ENCODE measurements at places on chromosomes 5 and 9. TPM values are rescaled to one million over a fixed set of nuclear protein-coding genes. Genes with fewer than 3 reads are reported as not detected.

The TRIM36 gene
- 0.39 TPM for total RNA-seq

The ITGA2 gene
- total RNA-seq, result not detected

The F2RL2 gene
- not detected for total RNA-seq

The FBP2 gene
- total RNA-seq, result not detected

The PTGES gene
- not detected for total RNA-seq

- no peak for DNase-seq
- H3K36me3 ChIP-seq, result no peaks in the 10 kb centered on the region
- peaks cover 29% of the 10 kb centered on the region for H3K4me1 ChIP-seq
- peak overlapping the region; percentile 18 for H3K4me3 ChIP-seq
- H3K27me3 ChIP-seq, result no peaks in the 10 kb centered on the region
- peak overlapping the region; percentile 84 for H3K27ac ChIP-seq
Measured at GRCh38 chr5:172777881-172778814, 7.2 kb upstream of the DUSP1 start.

GRCh38 chr5:181043285-181044092, 3.4 kb downstream of the BTNL9 start:
- no peak overlapping the region for H3K4me3 ChIP-seq
- H3K36me3 ChIP-seq, result no peaks in the 10 kb centered on the region
- H3K4me1 ChIP-seq, result no peaks in the 10 kb centered on the region
- peaks cover 34% of the 10 kb centered on the region for H3K27me3 ChIP-seq
- no peak for DNase-seq

DNA sequence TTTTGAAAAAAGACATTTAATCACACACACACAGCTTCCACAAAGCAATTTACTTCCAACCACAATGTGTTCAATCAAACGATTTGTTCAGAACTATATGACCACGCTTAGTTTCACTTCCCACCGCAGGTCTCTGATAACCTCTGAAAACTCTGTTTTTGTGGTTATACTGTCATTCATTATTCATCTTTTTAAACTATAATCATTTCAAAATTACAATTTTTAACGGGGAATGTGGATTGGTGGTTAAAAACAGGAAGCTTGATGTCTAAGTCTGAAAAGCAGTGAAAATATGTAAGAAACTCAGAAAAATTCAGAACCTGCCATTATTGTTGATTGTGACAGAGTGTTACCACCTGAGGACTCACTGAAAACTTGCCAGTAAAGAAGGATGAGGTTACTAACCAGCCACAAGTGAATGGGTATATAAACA, 12.7 kb upstream of the TMEM174 start:
- H3K27ac ChIP-seq, result no peak overlapping the region
- DNase-seq, result peak; percentile 21
- peaks cover 23% of the 10 kb centered on the region for H3K4me1 ChIP-seq

- peaks cover 4% of the 10 kb centered on the region for H3K27me3 ChIP-seq
- no peak overlapping the region for H3K4me3 ChIP-seq
- DNase-seq, result no peak
Measured at GRCh38 chr9:126170286-126170823, 156.3 kb upstream of the MVB12B start.

GRCh38 chr9:129007766-129008468, 20.2 kb downstream of the SH3GLB2 start:
- no peak overlapping the region for H3K4me3 ChIP-seq
- H3K27me3 ChIP-seq, result no peaks in the 10 kb centered on the region
- H3K27ac ChIP-seq, result no peak overlapping the region
- H3K36me3 ChIP-seq, result no peaks in the 10 kb centered on the region

DNA sequence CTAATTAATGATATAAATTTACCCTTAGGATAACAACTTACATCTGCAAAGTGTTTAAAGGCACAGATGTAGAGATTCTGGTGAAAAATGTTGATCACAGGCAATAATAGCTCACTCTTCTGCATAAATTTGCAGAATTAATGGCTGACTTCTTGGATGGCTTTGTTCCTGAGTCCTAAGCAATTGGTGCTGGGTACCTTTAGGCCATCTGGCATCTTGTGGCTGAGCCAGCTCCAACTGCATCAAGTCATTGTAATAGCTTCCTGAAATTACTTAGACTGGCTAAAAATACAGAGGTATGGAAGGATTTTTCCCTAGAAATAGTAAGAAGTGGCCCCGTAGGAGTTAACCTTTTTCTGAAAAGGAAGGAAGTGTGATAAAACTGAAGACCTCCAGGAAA, 118.3 kb upstream of the MINAR2 start:
- H3K27ac ChIP-seq, result no peak overlapping the region
- H3K27me3 ChIP-seq, result no peaks in the 10 kb centered on the region
- no peaks in the 10 kb centered on the region for H3K36me3 ChIP-seq
- H3K4me3 ChIP-seq, result no peak overlapping the region
- H3K4me1 ChIP-seq, result no peaks in the 10 kb centered on the region

GRCh38 chr9:37032713-37033112, 1.4 kb downstream of the PAX5 start:
- H3K4me1 ChIP-seq, result peaks cover 78% of the 10 kb centered on the region
- H3K27me3 ChIP-seq, result no peaks in the 10 kb centered on the region
- H3K27ac ChIP-seq, result peak overlapping the region; percentile 100
- peaks cover 10% of the 10 kb centered on the region for H3K36me3 ChIP-seq

- DNase-seq, result no peak
- H3K27ac ChIP-seq, result no peak overlapping the region
- no peak overlapping the region for H3K4me3 ChIP-seq
- no peaks in the 10 kb centered on the region for H3K36me3 ChIP-seq
- H3K4me1 ChIP-seq, result no peaks in the 10 kb centered on the region
- no peaks in the 10 kb centered on the region for H3K27me3 ChIP-seq
Measured at GRCh38 chr5:61000887-61001286, 55.9 kb downstream of the NDUFAF2 start.

GRCh38 chr5:123439709-123440108, 16.5 kb upstream of the CEP120 start:
- H3K36me3 ChIP-seq, result no peaks in the 10 kb centered on the region
- no peak overlapping the region for H3K4me3 ChIP-seq
- no peaks in the 10 kb centered on the region for H3K4me1 ChIP-seq
- no peaks in the 10 kb centered on the region for H3K27me3 ChIP-seq
- no peak overlapping the region for H3K27ac ChIP-seq
- DNase-seq, result no peak

DNA sequence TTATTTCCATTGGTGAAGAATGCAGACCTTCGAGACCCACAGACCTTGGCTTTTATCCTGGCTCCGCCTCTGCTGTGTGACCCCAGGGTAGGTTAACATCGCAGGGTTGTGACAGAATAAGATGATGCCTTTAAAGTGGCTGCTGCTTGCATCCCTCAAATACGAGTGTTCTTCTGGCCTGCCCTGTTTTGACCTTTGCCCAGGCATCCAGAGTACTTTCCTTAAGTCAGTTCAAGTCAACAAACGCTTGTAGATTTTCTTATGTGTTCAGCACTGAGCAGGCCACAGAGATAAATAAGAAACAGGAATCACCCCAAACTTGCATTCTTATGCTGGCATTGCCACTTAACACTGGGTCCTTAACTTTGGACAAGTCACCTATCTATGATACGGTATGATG, 50.2 kb downstream of the GPR21 start:
- no peak overlapping the region for H3K4me3 ChIP-seq
- peaks cover 9% of the 10 kb centered on the region for H3K4me1 ChIP-seq
- H3K27ac ChIP-seq, result no peak overlapping the region
- H3K27me3 ChIP-seq, result no peaks in the 10 kb centered on the region

GRCh38 chr9:100346836-100347235, 5.9 kb downstream of the TEX10 start:
- peaks cover 19% of the 10 kb centered on the region for H3K36me3 ChIP-seq
- no peaks in the 10 kb centered on the region for H3K27me3 ChIP-seq
- H3K27ac ChIP-seq, result no peak overlapping the region
